Fibroblast of mammary gland (primary cell): ENCODE measurements at places on chromosomes 7 and 10.

- peak; percentile 53 for DNase-seq
Measured at GRCh38 chr7:12638851-12639456, 48.5 kb upstream of the ARL4A start.

- no peak for DNase-seq
Measured at GRCh38 chr10:105347487-105347886, 706.4 kb downstream of the SORCS3 start.

- DNase-seq, result no peak
Measured at GRCh38 chr7:97735075-97735474, 3.2 kb downstream of the TAC1 start.

GRCh38 chr10:121250995-121251764 is 347.1 kb downstream of the FGFR2 start:
- no peak for DNase-seq

DNA sequence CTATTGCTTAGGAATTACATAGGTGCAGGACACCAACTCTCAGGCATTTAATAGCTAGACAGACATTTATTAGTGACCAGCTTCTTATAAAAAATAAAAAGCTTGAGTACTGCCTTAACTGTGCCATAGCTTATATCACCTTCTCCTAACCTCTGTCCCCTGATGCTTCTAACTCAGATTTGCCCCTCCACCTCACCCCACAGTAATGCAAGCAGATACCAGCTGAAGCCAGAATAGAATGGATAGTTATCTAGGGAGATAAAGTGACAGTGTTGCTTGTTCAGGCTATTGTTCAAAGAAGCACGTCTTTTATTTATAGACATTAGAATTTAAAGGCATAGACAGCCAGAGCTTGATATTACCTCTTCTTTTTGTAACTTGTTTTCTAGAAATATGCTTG is 99.6 kb upstream of the GLCCI1 start:
- DNase-seq, result no peak

DNA sequence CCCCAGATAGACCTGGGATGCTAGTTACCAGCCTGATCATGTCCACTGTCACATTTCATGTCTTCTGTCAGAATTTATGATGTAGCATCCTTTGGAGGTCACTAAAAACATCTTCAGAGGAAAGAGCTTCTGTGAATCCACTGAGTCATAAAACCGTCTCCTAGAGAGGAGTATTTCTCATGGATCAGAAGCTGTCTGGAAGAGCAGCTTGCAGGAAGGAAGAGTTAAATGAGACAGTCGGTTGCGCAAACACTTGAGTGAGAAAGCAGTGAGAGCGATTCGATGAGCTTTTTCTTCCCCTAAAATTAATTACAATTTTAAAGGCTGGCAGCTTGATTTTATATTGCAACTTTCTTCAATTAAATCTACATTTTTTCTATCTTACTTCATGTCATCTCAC is 47.2 kb upstream of the WDR11 start:
- DNase-seq, result no peak

GRCh38 chr7:54189330-54189729 is 352.8 kb upstream of the VSTM2A start:
- no peak for DNase-seq

DNA sequence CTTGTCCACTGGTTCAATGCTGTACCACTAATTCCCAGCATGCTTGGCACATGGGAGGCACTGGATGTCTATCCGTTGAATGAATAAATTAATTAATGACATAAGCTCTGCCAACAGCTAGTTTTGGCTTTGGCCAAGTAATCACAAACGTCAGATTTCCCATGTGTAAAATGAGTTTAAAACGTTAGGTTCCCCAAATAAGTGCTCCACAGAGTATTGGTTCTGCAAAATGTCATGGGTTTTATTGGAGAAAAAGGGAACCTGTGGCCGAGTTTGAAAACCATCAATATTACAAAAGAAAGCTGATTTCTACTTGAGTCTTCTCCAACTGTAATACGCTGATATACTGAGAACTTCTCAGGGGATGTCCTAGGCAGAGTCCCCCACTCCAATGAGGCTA is 23.2 kb downstream of the ELMO1 start:
- no peak for DNase-seq

DNA sequence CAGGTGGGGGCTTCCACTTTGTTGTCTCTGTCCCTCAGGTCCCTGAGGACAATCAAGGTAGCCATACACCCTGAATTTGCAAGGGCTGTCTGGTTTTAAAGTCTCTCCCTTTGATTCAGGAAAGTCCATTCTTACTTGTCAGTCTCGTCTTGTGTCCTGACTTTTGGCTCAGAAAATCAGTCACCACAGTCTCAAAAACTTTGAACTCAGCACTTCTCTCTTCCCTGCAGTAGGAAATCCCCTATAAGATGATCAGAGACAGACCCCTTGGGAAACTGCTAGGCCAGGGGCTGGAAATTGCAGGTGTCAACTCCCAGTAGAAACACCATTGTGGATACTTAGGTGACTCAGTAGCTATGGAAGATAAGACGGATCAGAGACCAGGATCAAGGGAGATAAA is 73.1 kb downstream of the CDC123 start:
- no peak for DNase-seq

DNA sequence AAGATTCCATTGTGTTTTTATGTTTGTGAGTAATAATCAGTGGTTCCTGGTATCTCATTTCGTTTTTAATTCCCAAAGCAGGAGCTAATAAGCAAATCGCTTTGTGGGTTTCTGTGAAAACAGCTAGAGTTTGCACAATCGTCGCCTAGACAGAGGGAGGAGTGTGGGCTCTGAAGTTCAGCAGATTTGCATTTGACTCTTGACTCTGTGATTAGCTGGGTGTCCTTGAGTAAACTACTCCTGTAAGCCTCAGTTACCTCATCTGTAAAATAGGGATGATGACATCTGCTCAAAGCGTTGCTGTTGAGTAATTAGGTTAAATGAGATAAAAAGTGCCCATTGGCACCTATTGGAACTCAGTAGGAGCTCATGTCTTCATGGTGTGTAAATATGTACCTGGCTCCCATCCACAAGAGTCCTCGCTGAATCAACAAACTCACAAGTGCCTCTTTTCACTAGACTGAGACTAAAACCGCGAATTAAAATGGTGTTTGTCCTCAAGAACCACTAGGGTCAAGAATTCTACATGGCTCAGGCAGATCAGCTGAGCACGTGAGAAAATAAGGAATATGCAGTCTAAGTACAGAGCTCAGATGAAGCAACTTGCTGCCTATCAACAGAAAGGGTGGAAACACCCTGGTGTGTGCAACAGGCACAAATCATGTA is 385.8 kb upstream of the C7orf33 start:
- DNase-seq, result no peak
